Endothelial cell (in vitro differentiated cells): ENCODE measurements at places on chromosomes 4 and X.

- no peak for DNase-seq
These were observed 199.0 kb upstream of the CXXC4 start for GRCh38 chr4:104693601-104694201.

- peak; percentile 72 for DNase-seq
These were observed 37.6 kb downstream of the ZBTB49 start for GRCh38 chr4:4327652-4328121.

DNA sequence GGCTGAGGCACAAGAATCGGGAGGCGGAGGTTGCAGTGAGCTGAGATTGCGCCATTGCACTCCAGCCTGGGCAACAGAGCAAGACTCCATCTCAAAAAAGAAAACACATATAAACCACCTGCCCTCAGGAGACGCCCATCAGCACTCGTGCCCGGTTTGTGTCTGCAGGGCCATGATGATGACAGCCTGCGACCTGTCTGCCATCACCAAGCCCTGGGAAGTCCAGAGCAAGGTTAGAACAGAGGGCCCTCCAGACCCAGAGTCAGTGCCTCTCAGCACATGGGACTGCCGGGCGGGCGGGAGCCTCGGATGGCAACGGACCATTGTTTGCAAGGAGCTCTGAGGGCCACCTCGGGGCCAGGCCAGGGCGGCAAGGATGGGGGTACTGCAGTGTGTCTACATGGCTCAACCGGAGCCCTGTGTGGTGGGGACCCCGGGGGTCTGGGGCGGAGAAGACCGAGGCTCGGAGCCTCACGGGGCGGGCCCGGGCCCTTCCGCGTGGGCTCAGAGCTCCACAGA, 9.3 kb downstream of the ATP5ME start:
- no peak for DNase-seq

DNA sequence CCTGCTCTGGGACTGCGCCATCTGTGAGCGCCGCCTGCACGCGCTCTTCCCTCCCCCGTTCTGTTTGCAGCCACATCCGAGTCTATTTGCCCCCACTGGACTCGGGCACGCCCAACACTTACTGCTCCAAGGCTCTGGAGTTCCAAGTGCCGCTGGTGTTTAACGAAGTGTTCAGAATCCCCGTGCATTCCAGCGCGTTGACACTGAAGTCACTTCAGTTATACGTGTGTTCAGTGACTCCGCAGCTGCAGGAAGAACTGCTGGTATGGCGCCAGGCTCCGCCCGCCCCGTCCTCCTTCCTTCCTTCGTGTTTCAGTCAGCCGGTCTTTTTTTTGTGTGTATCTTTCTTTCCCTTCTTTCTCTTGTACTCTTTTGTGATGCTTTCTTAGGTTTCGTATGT, 30.7 kb upstream of the CLCN4 start:
- no peak for DNase-seq

GRCh38 chr4:132275583-132276121, 873.4 kb upstream of the PCDH10 start:
- DNase-seq, result no peak

DNA sequence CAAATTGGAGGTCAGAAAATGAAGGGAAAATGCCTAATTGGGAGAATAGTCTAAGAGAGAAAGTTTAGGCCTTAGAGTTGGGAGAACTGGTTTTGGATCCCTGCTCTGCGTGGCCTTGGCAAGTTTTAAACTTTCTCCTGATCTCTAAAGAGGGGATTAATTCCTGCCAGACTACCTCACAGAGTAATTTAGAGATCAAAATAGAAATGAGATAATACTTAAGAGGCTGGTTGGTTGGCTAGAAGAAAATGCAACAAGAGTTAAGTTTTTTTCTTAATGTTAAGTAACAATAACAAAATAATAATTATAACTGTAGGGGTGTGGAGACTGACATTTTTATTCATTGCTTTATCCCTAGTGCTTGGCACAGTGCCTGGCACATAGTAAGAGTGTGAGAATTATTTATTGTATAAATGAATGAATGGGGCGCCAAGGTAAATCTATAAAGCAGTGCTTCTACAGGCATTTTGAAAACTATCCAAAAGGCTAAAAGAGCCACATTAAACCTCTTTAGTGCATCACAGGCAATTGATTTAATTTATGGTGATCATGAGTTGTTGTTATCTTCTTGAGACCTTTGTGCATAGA, 160.5 kb downstream of the RASL11B start:
- DNase-seq, result no peak

- no peak for DNase-seq
These were observed 77.3 kb upstream of the LIMCH1 start for GRCh38 chr4:41460641-41461040.

DNA sequence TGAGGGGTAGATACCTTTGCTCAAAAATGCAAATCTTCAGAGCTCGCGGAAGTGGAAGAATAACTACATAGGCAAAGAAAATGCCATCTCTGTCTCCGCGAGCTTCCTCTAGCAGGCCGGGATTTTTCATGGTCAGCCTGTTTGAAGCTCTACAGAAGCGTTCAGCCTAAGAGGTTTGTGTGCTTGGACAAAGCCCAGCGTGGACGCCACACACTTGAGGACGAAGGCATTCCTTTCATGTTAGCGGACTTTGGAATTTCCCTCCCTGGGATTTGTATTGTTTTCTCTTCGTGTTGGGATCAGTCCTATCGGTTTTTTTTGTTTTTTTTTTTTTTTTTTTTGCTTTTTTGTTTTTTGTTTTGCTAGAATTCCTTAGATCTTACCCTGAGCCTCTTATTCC, 53.7 kb downstream of the SMIM31 start:
- peak; percentile 11 for DNase-seq

DNA sequence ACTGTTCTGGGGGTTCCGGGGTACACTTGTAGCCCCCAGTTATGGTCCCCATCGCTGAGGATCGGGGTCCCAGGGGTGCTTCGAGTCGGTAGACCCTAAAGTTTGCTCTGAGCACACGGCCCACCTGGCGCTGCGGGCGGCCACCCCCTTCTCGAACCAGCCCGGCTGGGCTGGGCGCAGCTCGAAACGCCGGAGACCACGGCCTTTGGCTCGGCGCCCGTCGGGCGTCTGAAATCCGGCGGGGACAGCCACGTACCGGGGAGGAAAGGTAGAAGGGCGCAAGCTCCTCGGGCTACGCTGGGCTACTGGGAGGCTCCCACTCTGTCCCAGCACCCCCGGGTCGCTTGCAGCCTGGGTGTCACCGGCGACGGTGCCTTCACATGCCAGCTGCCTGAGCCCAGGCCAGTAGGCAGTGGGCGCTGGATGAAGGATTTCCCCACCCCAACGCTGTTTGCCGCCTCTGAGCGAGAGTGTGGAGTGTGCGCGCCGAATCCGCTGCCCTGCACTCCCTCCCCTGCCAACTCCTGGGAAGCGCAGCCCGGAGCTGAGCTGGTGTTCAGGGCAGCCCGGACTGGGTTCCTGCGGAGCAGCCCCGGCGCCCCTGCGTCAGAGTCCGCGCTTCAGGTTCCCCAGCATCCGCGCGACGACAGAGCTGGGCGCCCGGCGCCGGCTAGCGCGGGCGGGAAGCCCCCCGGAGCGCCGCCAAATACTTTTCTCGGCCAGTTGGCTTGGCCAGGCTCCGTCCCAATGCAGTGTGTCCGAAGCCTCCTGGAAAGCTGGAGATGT, 637 bp downstream of the MAMLD1 start:
- DNase-seq, result peak; percentile 36

GRCh38 chr4:53981567-53981966, 82.8 kb downstream of the CHIC2 start:
- DNase-seq, result no peak

DNA sequence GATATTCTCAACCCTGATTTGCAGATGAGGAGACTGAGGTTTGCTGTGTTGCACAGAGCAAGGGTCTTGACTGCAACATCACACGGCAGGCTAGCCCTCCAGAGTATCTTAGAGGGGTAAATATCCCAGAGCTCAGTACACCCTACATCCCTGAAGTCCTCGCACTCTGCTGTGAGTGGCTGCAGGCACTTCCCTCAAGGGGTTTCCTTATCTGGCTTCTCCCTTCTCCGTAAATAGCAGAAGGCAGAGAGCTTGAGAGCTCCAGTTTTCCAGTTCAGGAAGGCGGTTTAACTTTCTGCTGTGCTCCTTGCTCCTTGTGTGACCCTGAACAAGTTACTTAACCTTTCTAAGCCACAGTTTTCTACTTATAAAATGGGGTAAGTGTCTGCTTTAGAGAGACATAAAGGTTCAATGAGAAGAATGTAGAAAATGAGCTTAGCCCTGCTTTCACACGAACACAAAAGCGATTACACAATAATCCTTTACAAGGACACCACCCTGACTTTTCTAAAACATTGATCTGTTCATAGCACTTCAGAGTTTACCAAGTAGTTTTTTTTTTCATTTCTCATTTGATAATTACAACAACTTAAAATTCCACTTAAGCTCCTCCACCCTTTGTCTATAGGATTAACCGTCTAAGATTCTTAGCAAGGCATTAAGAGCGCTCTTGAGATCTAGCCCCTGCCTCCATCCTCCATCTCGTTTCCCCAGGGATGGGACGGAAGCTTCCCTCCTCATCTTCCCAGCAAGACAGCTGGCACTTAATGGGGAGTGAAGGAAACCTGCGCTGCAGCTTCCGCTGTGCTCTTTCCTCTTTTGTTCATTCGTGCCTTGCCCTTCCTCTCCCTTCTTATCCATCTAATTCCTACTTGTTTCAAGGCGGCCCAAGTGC, 68.4 kb downstream of the TAPT1 start:
- DNase-seq, result no peak

DNA sequence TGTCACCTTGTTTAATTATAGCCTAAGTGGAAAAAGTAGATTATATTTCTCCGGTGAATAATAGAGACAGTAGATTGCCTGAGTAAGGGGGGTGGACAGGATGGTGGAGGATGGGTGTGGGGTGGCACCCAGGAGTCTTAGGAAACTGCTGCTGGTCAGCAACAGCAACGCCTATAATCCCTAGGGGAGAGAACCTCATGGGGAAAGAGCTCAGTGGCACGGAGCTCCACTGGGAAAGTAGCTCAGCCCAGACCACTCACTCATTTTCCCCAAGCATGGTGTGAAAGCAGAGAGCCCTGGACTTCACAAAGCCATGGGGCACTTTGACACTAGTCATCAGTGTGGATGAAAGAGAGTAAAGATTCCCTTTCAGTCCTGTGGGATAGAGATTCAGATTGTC, 31.1 kb downstream of the METTL14 start:
- no peak for DNase-seq

DNA sequence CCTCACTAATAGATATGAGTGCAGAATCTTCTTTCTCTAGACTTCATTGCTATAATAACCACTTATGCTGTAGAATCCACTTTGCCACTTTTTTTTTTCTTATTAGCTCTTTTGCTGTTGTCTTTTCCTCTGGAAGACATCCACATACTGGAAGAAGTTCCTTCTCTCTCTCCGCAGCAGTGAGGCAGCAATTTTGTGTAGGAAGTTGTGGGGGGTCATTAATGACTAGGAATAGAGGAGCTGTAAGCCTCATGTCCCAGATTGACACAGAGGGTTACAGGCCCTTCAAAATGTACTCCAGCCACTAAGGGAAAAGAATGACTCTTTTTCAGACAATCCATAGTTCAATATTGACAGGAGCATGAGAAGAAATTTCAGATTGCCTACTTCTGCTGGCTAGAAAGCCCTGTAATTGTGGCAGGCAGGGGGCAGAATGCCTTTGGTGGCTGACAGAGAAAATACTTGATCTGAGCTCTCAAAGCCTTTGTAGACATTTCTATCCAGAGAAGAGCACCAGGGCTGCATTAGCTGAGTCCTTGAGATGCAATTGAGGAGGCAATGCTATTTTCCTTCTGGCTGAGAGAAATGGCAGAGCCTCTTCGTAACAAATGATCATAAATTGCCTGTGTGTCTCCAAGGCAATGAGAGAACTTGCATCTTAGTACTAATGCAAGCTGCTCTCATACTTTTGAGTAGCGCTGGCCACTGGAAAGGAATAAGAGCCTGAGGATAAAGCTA, 856.2 kb downstream of the STIM2 start:
- DNase-seq, result no peak

DNA sequence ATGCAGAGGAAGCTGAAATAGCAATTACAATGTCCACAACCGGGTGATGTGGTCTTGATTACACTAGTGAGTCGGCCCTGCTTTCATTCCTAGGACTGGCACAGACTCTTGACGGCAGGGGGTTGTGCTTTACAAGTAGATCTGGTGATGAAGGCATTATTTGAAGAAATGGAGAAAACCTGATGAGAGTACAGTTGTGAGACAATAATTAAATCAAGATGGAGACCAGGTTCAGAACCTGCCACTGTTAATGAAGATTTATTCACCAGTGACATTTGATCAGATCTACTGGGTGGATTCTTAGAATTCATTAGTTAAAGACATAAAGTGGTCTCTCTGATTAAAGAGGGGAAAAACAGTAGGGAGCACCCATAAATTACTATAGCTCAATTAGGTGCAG, 747.2 kb downstream of the STPG2 start:
- no peak for DNase-seq

- DNase-seq, result no peak
These were observed 5.1 kb downstream of the PPARGC1A start for GRCh38 chr4:23884741-23885140.

DNA sequence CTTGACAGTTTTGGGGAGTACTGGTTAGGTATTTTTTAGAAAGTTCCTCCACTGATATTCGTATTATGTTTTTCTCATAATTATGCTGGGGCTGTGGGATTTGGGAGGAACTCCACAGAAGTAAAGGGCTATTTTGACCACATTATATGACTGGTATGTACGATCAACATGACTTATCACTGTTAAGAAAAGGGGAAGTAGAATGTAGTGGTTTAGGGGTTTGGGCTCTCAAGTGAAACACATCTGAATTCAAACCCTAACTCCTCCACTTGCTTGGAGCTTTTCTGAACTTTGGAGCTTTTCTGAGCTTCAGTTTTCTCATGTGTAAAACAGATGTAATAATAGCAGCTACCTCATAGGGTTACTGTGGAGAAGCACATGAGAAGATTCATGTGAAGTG, 96.4 kb upstream of the C1GALT1C1 start:
- no peak for DNase-seq

DNA sequence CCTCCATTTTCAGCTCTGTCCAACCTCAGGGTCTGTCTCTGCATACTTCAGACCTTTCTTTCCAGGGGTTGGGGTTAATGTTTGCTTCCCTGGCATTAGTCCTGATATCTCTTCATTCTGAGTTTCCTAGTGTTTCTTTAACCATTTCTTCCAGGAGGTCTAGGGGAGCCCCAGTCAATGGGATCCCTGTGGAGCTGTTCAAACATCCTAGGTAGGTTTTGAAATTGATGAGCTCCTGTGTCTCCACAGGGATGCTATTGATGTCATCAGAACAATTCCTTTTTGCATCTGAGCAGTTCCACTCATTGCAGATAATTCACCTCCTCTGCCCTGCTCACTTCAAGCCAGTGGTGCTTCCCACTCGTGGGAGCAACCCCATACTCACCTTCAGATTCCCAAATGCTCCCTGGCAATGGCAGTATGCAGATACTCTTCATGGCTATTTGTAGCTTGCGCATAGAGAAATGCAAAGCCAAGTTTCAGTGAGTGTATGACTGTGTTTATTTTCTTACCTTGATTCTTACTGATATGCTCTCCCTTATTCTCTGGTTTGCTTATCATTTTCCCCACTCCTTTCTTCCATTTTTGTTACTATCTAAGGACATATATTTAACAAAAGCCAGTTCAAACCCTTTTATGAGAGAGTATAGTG, 33.7 kb upstream of the LIMCH1 start:
- no peak for DNase-seq

DNA sequence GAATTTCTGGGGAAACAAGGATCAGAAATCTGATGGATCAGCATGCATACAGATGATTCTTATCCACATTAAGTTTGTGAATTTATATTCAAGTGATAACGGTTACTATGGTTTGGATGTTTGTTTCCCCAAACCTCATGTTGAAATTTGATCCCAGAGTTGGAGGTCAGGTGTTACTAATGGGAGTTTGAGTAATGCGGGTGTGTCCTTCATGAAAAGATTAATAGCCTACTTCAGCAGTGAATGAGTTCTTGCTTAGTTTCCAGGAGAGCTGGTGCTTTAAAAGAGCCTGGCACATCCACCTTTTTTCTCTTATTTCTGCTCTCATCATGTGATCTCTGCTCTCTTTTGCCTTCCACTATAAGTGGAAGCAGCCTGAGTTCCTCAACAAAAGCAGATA, 712.4 kb downstream of the IL1RAPL1 start:
- no peak for DNase-seq
